ENCODE measurements at places on chromosomes 11 and 22.

DNA sequence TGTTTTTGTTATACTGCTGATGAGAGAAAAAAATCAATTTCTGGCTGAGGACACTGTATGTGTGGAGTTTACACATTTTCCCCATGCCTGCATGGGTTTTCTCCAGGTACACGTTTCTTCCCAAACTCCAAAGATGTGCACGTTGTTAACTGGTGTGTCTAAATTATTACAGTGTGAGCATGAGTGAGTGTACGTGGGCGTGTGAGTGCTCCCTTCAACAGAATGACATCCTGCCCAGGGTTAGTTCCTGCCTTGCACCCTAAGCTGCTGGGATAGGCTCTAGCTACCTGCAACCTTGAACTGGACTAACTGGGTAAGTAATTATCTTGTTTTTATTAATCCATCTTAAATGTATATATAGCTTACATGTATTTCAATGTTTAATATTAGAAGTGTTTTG, 5.5 kb downstream of the NPAT start:
- no peak for DNase-seq

- DNase-seq: no peak
Observed at GRCh38 chr11:87972133-87972532, 203.1 kb downstream of the RAB38 start.

DNA sequence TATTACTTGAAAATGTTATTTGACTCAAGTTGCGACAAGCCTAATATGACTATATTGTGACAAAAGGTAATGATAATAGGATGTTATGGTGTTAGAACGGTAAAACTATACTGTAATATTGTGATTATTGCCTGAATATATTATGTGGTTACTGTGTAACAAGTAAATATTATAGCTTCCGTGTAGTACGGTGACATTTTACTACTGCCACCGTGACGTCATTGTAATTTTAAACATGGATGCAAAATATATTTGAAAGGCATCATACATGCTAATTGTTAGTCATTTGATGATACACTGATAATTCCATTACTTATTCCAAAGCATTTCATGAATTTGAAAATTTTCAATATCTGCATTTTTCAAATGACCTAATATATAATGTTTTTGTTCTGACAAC, 2.5 kb downstream of the ELP4 start:
- DNase-seq: no peak

GRCh38 chr11:45374130-45374529, 88.0 kb upstream of the SYT13 start:
- DNase-seq: no peak

- DNase-seq: no peak
Observed at GRCh38 chr22:37569921-37570660, 9.8 kb downstream of the LGALS2 start.

DNA sequence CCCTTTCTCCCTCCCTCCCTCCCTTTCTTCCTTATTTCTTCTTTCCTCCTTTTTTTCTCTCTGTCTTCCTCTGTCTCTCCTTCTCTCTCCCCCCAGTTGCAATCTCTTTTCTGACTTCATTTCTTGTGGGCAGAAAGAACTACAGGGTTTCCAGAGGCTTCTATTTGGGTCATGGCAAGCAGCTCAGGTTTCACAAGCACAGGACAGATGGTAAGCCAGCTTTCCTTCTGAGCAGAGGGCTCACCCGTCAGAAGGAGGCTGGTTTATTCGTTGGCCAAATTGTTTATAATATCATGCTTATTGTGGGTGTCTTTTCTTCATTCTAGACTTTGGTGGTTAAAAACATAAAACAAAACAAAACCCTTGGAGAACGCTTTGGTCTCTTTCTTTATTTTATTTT, 58.9 kb upstream of the CLMP start:
- DNase-seq: no peak

GRCh38 chr22:26684168-26684567, 26.8 kb downstream of the MIAT start:
- no peak for DNase-seq

- DNase-seq: peak; percentile 78
Observed at GRCh38 chr11:9535189-9535781, 38.2 kb upstream of the WEE1 start.

DNA sequence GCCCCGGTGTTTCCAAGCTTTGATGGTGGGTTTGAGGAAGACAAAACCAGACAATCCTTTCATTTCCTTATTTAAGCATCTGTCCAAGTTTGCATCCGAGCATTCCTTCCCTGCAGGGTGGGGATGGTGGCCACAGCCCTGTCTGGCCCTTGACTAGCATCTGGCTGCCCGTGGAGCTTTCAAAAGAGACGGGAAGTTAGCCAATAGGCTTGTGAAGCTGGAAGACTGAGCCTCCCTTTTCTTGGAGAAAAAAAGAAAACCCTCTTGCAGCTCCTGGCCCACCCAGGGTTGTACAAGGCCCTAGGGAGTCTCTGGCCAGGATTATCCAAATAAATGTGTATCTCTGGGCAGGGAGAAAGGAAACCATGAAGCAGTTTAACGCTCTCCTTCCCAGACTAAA, 60.6 kb downstream of the MICAL2 start:
- DNase-seq: no peak

- DNase-seq: no peak
Observed at GRCh38 chr22:45477366-45478107, 25.1 kb upstream of the FBLN1 start.

DNA sequence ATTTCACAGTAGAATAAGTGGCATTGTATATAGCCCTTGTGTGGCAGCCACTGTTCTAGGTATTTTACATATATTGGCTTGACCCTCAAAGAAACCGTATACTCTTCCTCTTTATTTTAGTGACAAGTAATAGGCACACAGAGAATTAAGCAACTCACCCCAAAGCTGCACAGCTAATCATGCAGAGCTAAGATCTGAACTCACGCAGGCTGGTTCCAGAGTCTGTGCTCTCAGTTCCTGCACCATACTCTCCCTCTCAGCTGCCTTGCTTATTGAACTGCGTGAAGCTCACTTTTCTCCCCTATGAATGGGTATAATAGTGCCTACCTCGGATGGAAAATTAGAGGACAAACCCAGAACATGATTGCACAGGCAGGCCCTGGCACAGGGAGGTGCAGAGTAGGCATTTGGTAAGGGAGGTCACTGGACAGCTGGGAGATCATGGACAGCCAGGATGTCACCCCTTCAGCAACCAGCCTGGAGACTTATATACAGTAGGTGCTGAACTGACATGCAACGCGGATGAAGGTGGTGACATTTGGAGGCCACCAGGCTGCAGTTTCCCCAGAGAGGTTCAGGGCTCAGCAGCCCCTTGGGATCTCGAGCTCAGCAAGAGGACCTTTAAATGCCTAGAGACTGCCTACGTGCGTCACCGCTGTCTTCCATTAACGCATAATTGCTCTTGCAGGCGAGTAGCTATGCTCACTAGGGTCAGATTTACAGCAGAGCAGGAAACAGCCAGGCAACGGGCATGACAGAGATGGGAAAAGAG, 78.4 kb upstream of the TP53I11 start:
- DNase-seq: no peak

- DNase-seq: no peak
Observed at GRCh38 chr11:63375434-63375833, 5.8 kb downstream of the SLC22A9 start.

- peak; percentile 53 for DNase-seq
Observed at GRCh38 chr11:46308631-46309419, 31.4 kb downstream of the CREB3L1 start.

DNA sequence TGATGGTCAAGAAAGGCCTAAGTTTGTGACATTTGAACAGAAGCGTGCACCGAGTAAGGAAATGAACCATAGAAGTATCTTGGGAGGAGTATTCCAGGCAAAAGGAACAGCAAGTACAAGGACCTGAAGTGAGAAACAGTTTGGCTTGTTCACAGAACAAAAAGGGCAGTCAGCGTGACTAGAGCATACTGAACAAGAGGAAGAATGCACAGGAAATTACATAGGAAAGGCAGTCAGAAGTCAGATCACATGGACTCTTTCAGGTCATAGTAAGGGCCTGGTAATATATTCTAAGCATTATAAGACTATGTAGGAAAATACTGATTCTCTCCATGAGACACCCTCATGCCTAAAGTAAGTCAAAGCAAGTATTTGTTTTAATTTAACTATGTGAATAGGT, 52.3 kb upstream of the GAB2 start:
- DNase-seq: no peak

DNA sequence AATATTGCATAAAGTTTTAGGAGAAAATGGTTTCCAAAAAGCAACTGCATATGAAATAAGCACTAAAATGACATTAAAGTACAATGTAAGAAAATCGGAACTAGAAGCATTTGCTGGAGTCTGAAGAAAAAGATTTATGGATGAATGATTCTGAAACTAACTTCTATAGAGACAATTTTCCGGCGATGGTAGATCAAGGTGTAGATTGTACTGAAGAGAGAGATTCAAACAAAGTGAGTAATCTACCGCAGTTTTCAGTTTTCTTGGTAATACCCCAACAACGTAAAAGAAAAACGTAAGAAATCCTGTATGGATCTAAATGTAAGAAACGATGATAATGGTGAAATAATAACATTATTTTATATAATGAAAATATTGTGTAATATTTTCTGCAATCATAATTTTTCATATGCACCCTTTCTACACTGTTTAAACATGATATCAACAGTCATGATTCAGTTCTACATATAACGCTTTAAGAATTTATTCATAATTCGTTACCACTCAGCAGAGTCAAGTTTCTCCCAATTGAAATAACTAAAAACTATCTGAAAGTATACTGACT, 1.8 kb upstream of the CDPF1 start:
- no peak for DNase-seq

GRCh38 chr11:5689551-5689983, at the start of gene TRIM22:
TSS of gene TRIM22 (plus strand) at chr11:5689790. CDS start at chr11:5696233, 6,443 bp downstream.
- peak; percentile 55 for DNase-seq

GRCh38 chr11:87180742-87181141, 143.0 kb downstream of the TMEM135 start:
- DNase-seq: peak; percentile 60

DNA sequence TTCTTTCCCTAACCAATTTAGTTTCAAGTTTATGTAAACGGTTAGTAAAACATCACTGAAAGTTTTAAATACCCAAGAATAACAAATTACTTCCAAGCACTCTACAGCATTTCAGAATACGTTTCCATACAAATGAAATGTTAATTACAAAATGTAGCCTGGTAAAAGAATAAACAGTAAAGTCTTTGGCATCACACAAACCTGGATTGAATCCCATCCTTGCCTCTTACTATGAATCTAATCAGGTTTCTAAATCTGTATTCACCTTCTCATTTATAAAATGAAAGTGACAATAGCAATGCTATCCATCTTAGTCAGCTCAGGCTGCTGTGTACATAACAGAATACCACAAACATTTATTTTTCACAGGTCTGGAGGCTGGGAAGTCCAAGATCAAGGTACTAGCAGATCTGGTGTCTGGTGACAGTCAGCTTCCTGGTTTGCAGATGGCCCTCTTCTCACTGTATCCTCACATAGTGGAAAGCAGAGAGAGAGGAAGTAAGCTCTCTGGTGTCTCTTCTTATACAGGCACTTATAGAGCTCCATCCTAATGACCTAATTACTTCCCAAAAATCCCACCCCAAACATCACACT, 19.2 kb downstream of the FAM168A start:
- DNase-seq: peak; percentile 29

DNA sequence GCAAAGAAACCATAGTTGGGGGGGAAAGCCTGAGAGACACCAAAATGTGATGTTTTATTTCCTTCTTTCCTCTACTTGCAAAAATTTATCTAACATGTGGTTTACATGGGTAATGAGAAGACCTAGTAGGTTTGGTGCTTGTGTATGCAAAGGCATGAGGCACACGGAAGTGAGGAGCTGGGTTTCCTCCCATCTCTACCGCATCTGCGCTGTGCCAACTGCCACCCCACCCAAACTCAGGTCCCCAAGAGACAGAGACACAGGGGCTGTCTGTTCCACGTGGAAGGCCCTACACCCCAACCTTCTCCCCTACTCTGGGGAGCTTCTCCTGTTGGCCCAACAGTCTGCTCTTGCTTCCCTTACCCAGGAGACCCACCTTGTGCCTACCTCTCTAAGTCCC, 4.8 kb downstream of the RTL6 start:
- DNase-seq: no peak

- no peak for DNase-seq
Observed at GRCh38 chr11:121323046-121323607, 30.6 kb downstream of the SC5D start.

DNA sequence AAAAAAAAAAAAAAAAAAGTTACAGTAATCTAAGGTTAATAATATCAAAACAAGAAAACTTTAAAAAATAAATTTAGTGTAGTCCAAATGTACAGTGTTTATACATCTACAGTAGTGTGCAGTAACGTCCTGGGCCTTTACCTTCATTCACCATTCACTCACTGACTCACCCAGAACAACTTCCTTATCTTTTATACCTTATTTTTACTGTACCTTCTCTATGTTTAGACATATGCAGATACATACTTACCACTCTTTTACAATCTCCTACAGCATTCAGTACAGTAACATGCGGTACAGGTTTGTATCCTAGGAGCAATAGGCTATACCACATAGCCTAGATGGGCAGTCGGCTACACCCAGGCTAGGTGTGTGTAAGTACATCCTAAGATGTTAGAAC, 38.5 kb downstream of the TCF20 start:
- DNase-seq: no peak

GRCh38 chr22:39170825-39171622, 18.5 kb upstream of the CBX7 start:
- peak; percentile 54 for DNase-seq

GRCh38 chr11:5131584-5132335, 6.4 kb downstream of the OR52A5 start:
- DNase-seq: no peak

DNA sequence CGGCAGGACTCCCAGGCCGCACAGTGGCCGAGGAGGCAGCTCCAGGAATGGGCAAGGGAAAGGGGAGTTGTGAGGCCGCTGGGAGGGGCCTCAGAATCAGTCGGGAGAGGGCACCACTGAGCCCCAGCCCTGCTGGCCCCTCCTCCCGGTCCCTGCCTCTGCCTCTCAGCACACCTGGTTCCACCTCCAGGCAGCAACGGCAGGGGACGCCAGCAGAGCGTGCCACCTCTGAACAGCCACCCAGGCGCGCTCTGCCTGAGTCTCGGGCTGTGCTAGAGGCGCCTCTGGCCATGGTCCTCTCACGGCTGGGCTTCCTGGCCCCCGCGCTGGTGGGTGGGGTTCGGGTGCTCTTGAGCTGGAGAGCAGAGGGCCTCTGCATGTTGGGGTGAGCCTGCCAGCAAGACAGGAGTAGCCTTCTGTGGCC, 33.0 kb downstream of the MOB2 start:
- no peak for DNase-seq

- no peak for DNase-seq
Observed at GRCh38 chr11:62842171-62842741, 2.9 kb upstream of the WDR74 start.

- no peak for DNase-seq
Observed at GRCh38 chr22:17407643-17408042, 38.4 kb downstream of the CECR2 start.

DNA sequence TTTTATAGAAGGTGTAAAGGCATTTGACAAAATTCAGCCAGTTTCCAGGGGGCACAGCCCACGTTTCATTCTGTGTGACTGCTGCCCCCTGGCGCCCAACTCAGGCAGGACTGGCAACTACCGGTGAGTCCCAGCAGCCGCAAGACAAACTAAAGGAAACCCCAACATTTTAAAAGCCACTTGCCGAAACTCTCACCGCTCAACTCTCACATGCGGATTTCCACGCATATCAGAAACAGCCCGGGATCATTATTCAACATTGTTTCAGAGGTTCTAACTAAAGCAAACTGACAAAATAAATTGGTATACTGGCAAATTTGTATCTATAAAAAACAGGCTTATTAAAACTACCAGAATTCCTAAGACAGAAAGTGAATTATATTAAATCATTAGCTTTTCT, 48.2 kb downstream of the MORC2 start:
- DNase-seq: peak; percentile 37
